Hematopoietic multipotent progenitor cell treated with erythropoietin and hydrocortisone succinate and interleukin-3 and kit ligand, for 4 days (in vitro differentiated cells): ENCODE measurements at places on chromosomes 1 and 21.

- no peak for DNase-seq
Observed at GRCh38 chr1:20508411-20508771, 440 bp upstream of the MUL1 start.

DNA sequence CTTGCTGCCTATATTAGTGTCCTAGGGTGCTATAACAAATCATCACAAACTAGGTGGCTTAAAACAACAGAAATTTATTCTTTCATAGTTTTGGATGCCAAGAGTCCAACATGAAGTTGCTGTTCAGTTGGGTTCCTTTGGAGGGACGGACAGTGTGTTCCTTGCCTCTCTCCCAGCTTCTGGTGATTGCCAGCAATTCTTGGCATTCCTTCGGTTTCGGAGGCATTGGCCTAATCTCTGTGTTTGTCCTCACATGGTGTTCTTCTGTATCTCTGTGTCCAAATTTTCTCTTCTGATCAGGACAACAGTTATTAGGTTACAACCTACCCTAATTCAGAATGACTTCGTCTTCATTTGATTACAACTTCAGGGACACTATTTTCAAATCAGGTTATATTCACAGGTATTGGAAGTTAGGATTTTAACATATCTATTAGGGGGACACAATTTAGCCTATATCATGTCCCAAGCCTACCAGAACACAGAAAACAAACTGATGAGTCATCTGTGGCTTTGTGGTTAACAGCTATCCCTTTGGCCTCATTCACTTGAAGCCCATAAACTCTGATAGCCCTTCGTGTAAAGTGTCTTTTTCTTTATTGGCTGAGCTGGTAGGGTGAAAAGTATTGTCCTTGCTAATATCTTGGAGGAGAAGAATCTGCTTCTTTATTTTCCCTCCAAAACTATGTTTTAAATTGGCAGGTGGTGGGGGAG is 83.2 kb upstream of the PAPPA2 start:
- DNase-seq, result peak; percentile 32

DNA sequence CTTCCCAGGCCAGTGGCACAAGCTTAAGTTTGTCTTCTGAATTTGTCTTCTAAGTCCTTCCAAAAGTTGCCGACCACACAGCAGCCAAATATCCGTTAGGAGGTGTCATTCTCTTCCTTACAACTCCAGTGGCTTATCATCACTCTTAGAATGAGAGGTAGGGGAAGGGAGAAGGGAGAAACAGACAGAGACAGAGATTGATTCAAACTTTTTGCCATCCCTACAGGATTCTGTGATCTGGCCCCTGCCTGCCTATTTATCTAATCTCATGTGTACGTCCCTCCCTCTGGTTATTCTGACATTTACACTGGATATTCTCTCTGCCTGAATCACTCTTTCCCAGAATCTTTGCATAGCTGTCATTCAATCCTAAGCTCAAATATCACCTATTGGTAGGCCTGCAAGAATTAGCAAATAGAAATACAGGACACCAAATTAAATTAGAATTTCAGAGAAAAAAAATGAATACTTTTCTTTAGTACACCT is 488 bp upstream of the GNL2 start:
- no peak for DNase-seq

DNA sequence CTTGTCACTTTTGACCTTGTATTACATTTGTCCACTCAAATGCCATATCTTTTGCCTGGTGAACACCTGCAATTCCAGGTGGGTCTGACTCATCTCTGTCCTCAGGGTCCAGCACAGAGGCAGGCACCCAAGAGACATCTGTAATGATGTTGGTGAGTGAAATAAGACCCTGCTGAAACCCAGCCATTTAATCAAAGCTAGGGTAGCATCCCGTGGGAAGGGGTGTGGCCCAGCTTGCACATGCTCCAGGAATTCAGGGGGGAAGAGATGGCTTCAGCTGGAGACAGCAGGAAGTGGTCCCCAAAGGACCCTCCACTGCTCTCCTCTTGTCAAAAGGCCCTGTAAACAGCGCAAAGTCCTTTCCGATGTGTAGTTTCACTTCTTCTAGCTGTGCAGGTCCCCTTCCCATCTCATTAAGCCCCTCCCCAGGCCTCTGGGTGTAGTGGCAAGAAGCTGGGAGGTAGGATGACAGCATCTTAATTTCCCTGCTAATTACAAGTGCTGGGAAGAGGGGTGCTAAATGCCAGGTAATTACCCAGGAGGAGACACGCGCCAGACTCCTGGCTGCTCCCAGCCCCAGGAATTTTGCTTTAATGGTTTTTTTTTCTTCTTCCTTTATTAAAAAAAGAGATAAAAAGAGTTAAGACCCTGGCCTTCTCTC is 54.4 kb upstream of the TRABD2B start:
- DNase-seq, result no peak

DNA sequence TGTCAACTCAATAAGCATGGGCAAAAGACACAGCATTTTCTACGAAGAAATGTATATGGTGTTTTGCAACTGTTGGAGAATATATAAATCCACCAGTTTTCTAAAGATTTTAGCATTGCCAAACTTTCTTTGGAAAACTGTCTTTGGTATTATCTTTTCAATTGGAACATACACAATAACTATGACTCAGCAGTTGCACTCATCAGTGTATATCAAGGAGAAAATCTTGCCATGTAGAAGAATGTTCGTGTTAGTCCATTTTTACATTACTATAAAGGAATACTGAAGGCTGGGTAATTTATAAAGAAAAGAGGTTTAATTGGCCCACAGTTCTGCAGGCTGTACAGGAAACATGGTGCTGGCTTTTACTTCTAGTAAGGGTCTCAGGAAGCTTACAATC is 41.1 kb downstream of the PRKAA2 start:
- DNase-seq, result no peak

DNA sequence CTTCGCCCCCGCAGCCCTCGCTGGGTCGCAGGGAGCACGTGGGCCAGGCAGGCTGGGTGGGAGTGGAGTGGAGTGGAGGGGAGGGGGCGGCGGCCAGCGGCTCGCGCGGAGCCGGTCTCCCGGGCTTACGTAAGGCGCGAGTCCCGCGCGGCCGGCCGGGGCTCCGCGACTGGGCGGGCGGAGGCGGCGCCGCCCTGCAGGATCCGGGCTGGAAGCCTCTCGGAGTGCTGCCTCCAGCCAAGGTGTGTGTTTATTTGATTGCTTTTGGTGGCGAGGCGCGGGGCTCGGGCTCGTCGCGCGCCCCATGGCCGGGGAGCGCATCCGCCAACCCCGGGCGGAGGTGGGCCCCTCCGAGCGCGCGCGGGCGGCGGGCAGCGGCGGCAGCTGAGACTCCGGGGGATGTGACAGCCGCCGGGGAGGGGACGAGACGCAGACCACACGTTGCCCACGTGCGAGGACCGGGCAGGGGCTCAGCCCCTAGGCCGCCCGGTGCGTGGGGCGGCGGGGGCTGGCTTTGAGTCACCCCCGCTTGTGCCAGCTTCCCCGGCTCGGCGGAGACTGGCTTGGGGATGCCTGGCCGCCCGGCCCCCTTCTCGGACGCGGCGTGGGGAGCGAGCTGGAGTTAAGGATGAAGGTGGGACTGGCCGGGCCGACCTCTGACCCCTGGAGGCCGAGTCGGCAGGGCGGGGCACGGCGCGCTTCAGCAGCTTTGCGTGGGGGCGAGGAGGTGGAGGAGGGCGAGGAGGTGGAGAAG is 402 bp upstream of the AK4 start:
- DNase-seq, result peak; percentile 70

DNA sequence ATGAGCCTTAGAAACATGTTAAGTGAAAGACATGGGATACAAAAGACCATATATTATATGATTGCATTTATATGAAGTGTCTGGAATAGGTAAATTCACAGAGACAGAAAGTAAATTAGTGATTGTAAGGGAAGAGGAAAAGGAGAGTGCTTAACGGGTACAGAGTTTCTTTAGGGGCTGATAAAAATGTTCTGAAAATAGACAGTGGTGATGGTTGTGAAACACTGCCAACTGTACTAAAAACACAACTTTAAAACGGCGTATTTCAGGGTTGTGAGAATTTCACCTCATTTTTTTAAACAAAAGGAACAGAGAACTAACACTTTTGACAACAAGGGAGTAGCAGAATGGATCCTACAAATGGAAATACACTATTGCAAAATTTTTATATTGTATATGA is 13.4 kb downstream of the COP1 start:
- DNase-seq, result no peak

GRCh38 chr1:107867422-107867821 is 97.6 kb downstream of the VAV3 start:
- no peak for DNase-seq

DNA sequence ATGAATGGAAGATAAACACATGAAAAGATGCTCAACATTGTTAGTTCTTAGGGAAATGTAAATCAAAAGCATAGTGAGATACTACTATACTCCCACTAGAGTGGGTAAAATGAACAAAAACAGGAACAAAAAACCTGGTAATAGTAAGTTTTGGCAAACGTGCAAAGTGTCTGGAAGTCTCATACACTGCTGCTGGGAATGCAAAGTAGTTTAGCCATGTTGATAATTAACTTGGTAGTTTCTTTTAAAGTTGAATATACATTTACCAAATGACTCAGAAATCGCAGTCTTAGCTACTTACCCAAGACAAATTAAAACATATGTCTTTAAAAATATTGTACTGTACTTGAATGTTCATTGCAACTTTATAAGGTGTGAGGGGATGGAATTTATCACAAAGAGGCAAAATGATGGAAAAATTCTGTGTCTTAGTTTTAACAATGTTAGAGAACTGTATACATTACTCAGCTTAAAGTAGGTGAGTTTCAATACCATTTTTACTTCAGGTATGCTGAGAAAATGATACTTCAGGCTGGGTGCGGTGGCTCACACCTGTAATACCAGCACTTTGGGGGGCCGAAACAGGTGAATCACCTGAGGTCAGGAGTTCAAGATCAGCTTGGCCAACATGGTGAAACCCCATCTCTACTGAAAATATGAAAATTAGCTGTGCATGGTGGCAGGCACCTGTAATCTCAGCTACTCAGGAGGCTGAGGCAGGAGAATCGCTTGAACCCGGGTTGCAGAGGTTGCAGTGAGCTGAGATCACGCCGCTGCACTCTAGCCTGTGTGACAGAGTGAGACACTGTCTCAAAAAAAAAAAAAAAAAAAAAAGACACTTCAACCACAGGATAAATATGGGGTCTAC is 102.3 kb downstream of the PDE4B start:
- no peak for DNase-seq

DNA sequence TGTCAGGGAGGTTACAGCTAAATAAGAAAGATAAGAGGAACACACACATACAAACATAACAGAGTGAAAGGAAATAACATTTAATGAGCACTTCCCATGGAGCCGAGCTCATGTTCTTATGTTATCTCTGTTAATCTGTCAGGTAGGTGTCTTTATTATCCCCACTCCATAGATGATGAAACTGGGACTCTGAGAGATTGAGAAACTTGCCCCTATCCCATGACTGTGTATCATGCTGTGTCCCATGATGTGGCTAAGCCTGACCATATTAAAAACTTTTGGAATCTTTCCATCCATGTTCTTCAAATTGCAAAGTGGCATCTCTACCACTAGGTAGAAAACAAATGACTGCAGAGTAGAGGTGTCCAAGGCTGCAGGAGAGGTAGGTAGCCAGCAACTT is 285.2 kb upstream of the SGIP1 start:
- DNase-seq, result no peak

- DNase-seq, result no peak
Observed at GRCh38 chr1:52867087-52867863, 24.7 kb downstream of the ZYG11A start.

DNA sequence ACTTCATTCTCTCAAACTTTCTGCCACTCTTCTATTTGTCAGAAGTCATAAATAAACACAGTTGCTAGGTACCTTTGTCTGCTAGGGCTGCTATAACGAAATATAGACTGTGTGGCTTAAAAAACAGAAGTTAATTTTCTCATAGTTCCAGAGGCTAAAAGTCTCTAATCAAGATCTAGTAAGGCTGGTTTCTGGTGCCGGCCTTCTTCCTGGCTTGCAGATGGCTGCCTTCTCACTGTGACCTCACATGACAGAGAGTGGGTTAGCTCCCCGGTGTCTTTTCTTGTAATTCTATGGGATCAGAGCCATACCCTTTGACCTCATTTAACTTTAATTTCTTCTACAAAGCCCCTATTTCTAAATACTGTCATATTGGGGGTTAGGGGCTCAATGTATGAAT is 5.9 kb downstream of the PDC start:
- peak; percentile 85 for DNase-seq

- no peak for DNase-seq
Observed at GRCh38 chr21:42525029-42525581, 11.5 kb downstream of the SLC37A1 start.

DNA sequence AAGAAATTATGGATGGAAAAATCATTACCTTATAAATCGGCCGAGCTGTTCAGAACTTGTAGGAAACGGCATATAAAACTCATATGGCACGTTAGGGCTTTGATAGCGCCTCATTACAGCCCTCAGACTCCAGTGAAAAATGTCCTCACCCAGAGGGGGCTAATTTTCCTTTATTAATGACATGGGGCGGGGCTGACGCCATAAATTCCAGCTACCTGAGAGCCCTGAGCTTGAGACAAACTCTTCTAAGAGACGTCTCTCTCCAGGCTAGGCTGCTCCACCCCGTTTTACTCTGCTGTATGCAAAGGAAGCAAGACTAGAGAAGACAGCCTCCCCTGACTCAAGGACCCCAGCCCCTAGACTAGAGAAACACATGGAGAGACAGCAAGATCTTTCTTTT is 149.4 kb downstream of the TRABD2B start:
- DNase-seq, result no peak

DNA sequence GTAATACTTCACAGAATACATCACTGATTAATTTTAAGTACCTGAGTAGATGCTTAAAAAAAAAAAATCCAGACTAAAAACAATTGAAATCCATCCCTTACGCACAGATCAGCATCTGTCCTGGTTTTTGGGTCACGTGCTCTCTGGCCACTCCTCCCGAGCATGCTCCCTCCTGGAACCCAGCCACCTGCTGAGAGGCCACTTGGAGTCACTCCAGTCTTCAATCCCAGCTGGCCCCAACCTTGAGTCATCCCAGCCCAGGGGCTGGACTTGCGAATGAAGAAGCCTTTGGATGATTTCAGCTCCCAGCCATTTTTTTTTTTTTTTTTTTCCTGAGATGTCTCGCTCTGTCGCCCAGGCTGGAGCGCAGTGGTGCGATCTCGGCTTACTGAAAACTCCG is 8.9 kb downstream of the MAP1LC3C start:
- DNase-seq, result no peak

DNA sequence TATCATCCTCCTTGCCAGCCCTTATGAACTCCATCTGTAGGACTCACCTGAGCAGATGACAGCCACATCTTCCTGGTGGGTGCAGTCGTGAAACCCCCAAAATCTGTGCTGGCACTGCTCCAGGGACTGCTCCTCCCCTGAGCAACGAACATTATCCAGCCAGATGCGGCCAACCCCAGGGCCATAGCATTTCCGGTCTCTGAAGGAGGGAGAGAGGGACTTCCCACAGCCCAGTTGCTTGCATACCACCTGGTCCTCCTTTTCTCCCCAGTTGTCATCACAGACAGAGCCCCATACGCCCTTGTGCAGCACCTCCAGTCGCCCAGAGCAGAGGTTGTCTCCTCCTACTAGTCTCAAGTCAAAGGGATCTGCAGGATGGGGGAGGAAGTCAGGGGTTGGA is 8.5 kb downstream of the CD5L start:
- DNase-seq, result no peak
